ENCODE measurements at places on chromosomes 2 and 18.

DNA sequence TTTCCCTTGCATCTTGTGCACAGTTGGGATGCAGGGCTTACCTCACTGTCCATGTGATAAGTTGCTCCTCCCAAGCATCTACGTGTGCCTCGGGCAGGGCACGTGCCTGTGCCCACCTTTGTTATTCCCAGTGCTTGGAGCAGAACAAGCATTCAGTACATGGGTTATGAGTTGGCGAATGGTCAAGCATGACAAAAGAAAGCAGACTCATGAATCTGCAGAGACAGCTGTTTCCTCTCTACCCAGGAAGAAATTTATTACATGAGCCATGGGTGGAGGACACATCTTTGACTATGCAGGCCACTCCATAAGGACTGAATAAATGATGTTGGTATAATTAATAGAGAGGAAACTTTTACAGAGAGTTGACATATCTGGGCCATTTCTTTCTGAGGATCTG lies 127.8 kb downstream of the TPGS2 start:
- no peak for DNase-seq

GRCh38 chr18:59605633-59606192 lies 91.5 kb downstream of the CCBE1 start:
- DNase-seq = no peak

GRCh38 chr2:45836316-45836715 lies 184.8 kb downstream of the PRKCE start:
- DNase-seq = no peak

DNA sequence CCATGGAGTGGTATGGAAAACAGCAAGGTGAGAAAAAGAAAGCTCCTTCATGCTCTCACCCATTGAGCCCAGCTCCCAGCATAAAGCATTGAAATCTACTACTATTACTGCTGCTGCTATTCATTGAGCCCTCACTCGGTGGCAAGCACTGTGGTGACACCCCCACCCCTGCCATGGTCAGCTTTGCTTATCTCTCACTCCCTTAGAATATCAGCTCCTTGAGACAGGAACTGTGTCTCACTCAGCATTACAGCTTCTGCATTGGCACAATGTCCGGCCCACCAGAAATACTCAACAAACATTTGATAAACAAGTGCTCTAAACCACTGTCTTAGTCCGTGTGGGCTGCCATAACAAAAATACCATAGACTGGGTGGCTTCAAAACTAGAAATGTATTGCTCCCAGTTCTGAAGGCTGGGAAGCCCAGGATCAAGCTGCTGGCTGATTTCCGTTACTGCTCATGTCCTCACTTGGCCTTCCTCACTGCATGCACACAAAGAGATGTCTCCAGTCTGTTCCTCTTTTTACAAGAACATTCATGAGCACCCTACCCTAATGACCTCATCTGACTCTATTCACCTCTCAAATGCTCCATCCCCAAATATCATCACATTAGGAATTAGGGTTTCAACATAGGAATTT lies 116.3 kb downstream of the ZBTB7C start:
- DNase-seq = no peak

DNA sequence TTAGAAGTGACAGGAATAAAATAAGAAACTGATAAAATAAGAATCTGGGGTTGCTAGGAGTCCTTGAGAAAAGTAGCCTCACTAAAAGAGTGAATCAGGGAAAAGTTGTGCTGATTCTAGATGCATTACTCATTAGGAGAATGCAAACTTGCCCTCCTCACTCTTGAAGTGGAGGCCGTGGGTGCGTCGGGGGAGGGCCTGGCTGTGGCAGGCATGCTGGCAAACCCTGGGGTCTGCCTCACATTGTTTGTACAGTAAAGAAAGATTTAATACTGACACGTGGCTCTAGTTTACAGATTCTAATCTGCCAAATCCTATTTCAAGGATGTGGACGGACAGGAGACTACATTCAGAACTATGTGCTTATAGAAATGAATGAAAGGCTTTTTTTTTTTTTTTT lies 41.9 kb downstream of the TANC1 start:
- DNase-seq = no peak

DNA sequence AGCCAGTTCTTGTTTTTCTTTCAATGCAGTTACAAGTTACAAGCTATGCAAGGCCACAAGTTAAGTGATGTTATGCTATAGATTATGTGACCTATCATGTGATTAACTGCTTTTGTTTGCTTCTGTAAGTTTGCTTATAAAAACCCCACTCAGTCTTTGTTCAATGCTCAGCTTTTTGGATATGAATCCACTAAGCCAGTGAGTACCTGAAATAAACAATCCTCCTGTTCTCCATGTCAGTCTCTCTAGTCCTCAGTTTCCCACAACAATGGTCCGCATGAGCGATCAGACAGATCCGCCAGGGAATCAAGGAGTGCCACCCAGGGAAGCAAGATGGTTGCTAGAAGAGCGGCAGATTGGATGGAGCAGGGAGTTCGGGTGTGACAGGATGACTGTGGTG lies 30.7 kb upstream of the ZNF236 start:
- no peak for DNase-seq

DNA sequence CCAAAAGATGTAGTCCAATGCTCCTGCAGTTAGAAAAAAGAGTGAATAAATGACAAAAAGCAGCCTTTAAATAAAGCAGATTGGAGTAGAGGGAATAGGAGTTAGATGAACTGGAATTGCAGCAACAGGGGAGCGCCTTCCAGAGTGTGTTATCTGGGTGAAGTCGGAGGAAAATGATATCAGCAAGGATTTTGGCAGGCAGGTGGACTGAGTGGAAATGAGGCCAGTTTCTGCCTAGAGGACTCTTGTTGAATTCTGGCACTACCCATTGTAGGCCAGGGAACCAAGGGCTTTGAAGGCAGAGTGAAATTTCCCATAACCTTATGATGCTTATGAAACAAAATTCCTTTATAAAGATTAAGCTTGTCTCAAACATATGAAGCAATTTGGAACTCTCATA lies 59.8 kb downstream of the AKAIN1 start:
- DNase-seq = no peak

DNA sequence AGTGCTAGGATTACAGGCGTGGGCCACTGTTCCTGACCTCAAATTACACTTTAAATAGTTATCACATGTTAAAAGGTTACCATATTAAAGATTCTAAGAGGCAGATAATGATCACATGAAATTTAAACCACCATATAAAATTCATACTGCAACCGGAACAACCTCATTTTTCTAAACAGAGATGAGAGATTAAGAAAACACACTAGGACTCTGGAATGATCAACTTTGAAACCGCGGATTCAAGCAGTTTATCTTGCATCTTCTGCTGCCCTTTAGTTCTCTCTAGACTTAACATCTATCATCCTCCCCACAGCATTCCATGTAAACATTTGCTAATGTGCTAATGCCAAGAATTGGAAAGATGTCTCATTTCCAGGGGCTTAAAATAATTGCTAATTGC lies 115.8 kb downstream of the PIGN start:
- DNase-seq = no peak

GRCh38 chr18:48834413-48835031 lies 116.2 kb downstream of the SMAD7 start:
- DNase-seq = peak; percentile 94

GRCh38 chr2:232375164-232375563 lies 3.4 kb upstream of the ALPP start:
- DNase-seq = no peak

DNA sequence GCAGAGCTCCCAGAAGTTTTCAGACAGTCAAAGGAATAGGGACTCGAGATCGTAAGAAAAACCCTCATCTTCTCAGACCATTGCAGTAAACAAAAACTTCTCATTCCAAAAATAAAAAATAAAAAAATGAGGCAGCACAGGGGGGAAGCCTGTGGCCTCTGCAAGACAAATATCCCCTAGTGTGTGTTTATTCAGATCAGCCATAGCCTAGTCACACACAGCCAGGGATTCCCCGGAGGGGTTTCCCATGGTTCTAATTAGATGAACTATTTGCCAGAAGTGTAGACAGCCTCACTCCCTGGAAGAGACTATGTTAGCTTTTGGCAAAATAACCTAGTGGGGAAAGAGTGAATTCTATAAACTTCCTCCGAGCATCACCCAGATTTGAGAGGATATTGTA lies 122.9 kb upstream of the KLF7 start:
- DNase-seq = no peak

DNA sequence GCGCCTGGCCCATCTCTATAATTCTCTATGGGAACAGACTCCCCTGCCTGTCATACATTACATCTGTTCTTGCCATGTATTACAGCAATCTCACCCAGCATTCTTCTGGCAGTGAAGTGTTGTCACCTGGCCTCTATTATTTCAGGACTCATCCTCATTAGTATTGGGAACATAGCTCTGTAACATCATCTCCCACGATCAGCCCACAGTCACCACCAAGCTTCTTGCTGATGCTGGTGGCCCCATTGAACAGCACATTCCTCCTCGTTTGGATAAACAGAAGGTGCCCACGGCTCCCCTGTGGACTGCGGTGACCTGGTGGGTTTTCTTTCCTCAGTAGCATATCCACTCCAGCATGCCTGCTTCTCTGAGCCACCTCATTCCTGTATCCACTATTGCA lies 21.5 kb downstream of the CHCHD5 start:
- DNase-seq = peak; percentile 37

DNA sequence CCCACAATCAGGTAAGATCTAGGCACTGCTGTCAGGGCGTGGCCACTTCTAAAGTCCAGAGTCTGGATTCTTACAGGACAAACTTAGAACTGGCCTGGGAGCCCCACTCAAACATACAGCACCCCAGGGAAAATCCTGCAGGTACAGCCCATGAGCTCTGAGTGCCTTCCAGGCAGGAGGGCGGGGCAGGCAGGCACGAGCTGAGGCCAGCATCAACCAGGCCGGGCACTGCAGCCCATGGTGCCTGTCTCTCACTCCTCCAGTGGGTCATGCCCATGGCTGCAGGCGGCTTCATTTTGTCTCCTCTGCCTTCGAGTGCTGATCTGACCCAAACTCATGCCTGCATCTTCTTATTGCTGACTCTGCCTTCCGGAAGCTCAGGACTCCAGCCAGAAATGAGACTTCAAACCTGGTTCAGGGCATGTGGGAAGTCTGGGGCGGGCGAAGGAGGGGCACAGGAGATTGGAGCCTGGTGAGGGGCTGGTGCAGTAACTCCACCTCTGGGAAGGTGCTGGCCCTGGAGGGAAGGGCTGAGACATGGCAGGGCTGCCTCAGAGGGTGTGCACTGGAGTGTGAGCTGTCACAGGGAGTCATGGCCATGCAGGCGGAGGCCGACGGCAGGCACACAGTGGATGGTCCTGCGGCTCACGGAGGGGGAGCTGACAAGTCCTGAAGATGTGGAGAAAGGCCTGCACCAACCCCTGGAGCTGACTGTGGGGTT lies 40.5 kb downstream of the HS6ST1 start:
- DNase-seq = peak; percentile 62

DNA sequence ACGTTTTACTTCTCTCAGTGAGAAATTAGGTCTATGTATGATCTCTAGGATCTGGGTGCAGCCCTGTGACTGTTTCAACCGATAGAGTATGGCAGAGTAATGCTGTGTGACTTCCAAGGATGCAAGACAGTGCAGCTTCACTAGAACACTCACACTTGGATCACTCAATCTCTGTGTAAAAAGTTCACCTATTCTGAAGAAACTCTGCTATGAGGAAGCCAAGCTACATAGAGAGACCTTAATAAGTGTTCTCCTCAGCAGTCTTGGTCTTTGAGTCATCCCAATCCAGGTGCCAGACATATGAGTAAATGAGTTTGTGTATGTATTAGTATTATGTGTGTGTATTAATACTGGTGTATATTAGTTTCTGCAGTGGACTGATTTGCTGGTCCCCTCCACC lies 335.0 kb downstream of the NR4A2 start:
- DNase-seq = no peak

DNA sequence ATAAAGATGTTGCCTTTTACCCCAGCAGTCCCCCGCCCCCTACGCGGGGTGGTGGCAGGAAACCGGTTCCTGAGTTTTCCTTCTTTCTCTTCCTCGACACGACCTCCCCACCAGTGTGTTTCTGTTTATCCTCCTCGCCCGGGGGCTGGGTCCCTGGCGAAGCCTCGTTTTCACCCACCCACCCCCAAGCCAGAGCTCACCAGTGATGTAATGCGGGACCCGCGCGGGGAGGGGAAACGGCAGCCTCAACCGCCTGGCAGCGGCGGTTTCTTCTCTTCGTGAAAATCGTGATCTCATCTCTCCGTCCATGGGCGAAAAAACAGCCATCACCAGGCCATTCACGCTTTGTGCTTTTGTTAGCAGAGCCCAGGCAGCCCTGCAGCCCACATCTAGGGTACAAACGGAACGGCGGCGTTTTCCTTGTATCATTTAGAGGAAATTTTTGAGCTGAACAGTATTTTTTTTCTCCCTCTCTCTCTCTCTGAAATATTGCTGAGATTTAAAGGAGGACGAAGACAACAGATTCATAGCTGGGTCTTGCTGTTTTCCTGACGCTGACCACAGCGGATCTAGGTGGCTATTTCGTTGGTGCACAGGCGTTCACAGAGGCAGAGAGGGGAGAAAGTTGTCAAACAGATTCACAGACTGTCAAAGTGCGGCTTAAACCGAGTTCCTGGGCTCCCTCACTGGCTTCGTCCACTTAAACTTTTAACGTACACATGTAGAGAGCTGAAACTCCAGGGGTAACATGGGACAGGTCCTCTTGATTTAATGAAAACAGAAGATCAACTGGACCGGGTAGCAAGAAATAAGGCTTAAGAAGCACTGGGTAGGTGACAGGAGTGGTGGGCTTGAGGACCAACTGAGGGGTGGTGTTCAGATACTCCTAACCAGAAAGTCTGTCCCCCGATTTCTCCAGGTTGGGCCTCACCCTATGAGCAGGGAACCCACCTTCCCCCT lies 21.9 kb upstream of the PAX3 start:
- DNase-seq = no peak

DNA sequence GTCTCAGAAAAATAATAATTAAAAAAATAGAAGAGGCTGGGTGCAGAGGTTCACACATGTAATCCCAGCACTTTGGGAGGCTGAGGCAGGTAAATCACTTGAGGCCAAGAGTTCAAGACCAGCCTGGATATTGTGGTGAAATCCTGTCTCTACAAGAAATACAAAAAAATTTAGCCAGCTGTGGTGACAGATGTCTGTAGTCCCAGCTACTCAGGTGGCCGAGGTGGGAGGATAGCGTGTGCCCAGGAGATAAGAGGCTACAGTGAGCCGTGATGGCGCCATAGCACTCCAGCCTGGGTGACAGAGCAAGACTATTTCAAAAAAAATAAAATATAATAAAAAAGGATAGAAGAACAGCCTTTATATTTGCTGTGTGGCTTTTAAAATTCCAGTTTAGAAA lies 35.9 kb downstream of the SMC6 start:
- DNase-seq = no peak

DNA sequence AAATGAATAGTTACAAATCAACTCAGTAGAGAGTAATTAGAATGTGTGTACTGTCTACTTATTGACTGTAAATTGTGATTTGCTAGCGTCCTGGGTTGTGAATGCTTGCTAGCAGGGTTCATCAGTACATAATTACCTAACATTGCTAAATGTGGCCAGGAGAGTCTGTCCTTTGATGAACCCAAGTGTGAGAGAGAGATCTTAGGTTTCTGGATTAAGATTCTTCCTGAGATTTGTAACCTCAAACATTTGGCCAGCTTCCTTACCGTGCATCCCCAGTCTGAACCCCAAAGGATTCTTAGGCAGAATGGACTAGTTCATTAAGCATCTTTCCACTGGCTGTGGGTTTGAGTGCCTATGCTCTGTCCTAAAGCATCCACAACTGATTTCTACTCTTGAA lies 84.0 kb upstream of the ITPRID2 start:
- DNase-seq = no peak

- DNase-seq = peak; percentile 58
Measured at GRCh38 chr2:239778042-239778851, 246.9 kb downstream of the NDUFA10 start.

Measured in ascending aorta (tissue), 2 donors.